ENCODE measurements at places on chromosomes 7 and 10.

DNA sequence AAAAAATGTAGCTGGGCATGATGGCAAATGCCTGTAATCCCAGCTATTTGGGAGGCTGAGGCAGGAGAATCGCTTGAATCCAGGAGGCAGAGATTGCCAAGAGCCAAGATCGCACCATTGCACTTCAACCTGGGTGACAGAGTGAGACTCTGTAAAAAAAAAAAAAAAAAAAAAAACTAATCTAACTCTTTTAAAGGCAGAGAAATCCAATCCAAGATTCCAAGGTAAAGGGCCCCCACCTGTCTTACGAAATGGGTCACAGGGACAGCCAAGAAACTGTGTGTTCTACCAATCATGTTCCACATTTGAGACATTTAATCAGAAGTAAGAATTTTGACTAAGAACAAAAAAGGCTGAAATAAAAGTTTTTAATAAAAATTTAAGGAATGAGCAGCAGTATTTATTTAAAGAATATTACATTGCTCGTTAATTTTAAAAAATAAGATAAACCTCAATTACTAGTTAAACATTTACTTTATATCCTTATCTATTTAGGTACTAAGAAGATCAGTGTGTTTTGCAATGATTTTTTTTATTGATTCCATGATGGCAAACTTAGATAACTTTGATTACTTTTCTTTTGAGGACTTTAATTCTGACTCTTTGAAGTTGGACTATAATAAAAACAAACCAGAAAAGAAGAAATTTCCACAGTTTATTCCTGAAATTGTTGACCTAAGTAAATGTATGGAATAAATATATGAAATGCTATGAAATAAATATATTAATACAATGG lies 6.7 kb upstream of the OAT start:
- DNase-seq = no peak

DNA sequence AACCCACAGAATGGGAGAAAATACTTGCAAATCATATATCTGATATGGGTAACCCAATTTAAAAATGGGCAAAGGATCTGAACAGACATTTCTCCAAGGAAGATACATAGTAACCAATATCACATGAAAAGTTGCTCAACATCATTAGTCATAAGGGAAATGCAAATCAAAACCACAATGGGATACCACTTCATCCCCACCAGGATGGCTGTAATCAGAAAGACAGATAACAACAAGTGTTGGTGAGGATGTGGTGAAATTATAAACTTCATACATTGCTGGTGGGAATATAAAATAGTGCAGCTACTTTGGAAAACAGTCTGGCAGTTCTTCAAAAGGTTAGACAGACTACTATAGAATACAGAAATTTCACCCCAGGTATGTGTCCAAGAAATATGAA lies 19.3 kb downstream of the AOC1 start:
- no peak for DNase-seq

DNA sequence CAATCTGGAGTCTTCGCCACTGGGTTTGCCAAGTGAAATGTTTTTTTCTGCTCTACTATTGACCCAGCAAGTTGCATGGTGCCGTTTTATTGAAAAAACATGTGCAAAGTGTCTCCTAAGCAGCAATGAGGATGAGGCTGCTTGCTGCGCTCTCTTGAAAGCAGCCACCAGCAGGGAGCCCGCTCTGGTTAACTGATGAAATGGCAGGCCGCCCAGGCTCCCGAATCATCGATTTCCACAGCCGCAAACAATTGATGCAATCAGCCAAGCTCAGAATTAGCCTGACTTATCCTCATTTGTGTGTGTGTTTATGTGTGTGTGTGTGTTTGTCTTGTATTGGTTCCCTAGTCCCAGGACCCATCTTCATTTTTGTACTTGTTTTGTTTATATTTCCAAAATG lies 22.2 kb upstream of the LYZL1 start:
- DNase-seq = no peak

- DNase-seq = no peak
Measured at GRCh38 chr10:98382691-98383101, 32.3 kb downstream of the PYROXD2 start.

GRCh38 chr7:1255817-1256340 lies 23.2 kb downstream of the UNCX start:
- DNase-seq = no peak

DNA sequence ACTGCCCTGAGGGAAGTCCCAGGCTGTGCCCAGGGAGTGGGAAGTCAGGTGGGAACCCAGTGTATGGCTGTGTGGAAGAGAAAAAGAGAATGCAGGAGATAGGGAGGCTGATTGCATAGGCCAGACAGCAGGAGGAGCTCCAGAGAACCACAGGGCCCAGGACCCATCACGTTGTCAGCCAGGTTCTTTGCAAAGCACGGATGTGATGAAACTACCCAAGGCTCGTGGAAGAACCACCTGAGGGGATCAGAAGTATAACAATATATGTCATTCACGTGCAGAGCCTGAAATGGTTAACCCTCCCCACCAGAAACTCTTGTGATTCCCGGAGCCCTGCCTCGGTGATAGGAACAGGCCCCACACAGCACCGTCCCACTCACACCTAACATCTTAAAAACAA lies 83.6 kb downstream of the LARP4B start:
- DNase-seq = no peak

GRCh38 chr10:75617485-75618155 lies 186.2 kb downstream of the LRMDA start:
- no peak for DNase-seq

DNA sequence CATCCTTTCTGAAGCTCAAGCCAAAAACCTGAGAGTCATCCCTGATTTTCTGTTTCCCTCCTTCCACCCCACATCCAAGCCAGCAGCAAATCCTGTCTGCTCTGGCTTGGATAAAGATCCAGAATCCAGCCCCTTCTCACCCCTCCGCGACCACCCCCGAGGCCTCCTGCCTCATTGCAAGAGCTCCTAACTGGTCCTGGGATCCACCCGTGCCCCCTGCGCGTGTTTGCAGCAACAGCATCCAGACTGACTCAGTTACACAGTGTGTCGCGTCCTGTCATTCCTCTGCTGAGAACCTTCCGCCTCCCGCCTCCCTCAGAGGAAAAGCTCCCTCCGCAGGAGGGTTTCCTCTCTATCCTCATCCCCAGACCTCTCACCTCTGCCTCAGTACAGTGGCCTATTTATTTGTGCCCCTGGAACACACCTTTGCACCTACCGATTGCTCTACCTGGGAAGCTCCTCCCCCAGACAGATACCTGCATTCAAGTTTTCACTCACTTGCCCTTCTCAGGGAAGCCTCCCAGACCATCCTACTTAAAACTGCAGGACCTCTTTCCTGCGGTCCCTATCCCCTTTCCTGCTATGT lies 21.6 kb upstream of the GRID1 start:
- DNase-seq = no peak

DNA sequence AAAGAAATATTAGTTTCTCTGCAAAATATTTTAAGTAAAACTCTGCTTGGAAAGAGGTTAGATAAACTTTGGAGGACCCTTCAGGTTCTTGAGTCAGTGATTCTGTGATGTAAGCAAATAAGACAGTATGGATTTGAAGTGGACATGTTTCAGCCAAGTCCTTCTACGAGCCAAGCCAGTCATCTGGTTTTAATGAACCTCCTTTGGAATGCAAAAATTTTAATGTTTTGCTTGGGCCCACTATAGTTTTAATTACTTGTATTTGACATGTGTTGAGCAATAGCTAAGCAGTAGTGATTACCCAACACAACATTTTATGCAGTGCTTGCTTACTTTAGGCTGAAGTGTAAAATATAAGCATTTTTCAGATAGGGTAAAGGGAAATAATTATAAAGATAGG lies 296.3 kb upstream of the SEMA3D start:
- no peak for DNase-seq

- DNase-seq = no peak
Measured at GRCh38 chr7:155756322-155756721, 55.9 kb downstream of the SHH start.

- DNase-seq = no peak
Measured at GRCh38 chr10:115092258-115092554, 959 bp upstream of the ATRNL1 start.

DNA sequence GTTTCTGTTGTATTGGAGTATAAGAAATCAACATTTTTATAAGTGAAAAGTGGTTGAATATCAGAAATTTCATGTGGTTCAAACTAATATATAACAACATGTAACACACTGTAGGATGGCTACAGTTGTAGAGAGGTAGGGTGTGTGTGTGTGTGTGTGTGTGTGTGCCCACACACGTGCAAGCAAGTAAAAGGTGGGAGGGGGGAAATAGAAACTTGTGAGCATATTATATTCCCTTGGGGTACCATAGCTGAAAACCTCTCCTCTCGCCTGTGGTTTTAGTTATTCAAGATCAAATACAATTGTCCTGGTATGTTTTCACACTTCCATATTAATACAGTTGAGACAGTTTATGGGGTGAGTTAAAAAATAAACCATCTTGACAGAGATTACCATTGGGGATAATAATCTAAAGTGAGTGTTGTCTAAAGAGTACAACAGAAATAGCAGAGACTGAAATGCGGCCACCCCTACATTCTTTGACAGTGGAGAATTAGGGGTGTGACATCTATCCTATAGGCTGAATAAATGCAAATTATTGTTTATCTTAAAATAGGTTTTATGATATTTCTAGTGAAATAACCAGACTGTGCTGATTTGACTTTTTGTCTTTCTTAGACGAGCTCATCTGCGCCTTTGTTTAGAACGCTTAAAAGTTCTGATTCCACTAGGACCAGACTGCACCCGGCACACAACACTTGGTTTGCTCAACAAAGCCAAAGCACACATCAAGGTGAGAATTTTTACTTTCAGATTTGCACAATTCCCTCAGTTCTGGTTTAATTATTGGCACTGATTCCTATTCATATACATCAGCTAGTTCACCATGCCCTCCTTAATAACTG lies 25.9 kb downstream of the SMNDC1 start:
- no peak for DNase-seq

- no peak for DNase-seq
Measured at GRCh38 chr7:151590071-151590849, 70.6 kb upstream of the RHEB start.

GRCh38 chr7:92833766-92834506 lies 2.4 kb downstream of the CDK6 start:
- peak; percentile 61 for DNase-seq

DNA sequence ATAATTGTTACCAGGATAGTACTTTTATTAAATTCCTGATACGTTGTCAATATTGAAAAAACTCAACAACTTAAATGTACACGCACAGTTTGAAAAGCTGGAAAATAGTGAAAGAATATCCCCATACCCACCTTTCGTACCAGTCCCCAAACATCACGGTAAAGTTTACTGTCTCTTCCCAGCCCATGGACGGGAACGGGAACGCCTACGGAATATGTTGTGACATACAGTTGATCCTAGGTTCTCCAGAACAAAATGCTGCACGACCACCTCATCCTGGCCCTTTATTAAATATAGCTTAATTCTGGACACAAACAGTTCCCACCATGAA lies 527 bp upstream of the BCAP29 start:
- no peak for DNase-seq

GRCh38 chr10:71946700-71947099 lies 17.5 kb upstream of the CHST3 start:
- DNase-seq = no peak

DNA sequence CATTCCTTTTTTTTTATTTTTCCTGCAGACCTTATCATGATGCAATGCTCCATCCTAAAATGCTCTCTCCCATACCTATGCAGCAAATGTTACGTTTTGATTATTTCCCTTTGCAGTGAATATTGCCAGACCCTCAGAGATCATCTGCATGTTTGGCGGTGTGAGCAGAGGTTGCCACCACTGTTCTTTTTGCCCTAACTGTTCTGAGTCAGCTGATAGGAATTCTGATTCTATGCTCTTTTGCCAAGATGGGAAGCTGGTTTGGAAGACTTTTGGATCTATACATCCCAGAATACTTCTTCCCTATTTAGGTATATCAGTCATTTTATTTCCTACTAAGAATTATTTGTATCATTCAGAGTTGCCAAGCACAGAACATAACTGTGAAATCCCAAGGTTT lies 130.5 kb downstream of the KLF6 start:
- DNase-seq = no peak

GRCh38 chr7:66105263-66105748 lies 9.3 kb upstream of the CRCP start:
- no peak for DNase-seq

DNA sequence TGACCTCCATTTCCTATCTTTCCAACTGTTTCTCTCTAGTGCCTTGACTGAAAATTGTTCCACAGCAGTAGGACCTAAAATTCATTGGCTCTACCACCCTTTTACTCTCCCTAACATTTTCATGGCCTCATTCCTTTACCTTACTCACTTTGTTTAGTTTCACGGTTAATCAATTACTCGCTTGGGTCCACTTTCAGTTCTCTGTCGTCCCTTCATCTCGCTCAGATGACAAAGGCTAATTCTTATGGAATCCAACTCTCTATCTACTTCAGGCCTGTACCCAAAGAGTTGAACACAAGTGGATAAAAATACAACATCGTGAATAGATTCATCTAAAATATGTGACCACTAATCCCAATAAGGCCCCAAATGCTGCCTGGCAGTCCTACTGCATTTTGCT lies 85.9 kb upstream of the ADO start:
- DNase-seq = no peak

GRCh38 chr10:21518149-21518640 lies 7.3 kb downstream of the SKIDA1 start:
- DNase-seq = no peak

DNA sequence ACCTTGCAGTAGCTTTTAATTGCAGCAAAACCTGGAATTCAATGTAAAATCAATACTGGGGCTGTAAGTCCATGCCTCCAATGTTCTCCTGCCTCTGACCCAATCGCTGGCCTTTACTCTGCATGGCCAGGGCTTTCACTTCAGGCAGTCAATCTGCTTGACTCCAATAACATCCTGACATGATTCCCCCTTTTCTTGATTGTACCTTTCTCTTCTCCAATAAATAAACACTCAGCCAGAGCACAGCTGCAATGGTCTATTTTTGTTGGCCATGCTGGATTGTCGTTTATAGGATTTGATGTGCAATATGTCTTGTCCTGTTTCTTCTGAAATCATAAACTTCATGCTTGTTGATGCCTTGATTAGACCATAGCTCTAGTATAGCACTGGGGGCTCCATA lies 97.8 kb upstream of the COL1A2 start:
- no peak for DNase-seq

- no peak for DNase-seq
Measured at GRCh38 chr7:132739271-132739955, 163.1 kb upstream of the PLXNA4 start.

GRCh38 chr7:36400606-36401005 lies 10.9 kb downstream of the ANLN start:
- DNase-seq = no peak

- no peak for DNase-seq
Measured at GRCh38 chr10:132456881-132457280, 59.9 kb downstream of the PWWP2B start.

- DNase-seq = no peak
Measured at GRCh38 chr10:26199841-26200240, 16.7 kb upstream of the GAD2 start.

DNA sequence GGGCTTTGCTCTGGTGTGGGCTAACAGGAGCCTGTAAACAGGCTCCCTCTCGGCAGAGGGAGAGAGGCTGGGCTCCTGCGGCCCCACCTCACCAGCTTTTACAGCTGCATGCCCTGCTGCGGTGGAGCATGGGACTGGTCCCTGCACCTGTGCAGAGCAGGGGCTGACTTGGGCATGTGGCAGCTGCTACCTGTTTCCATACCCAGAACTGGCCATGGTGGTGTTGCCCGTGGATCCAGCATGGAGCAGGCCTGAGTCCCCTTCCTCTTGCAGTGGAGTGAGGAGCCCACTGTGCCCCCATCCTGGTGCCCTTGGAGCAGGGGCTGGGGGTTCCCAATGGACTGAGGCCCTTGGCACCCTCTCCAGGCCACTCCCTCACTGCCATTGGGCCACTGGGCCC lies 91.9 kb upstream of the MGMT start:
- DNase-seq = no peak

GRCh38 chr10:128915630-128916029 lies 551.4 kb upstream of the MGMT start:
- DNase-seq = no peak
